ENCODE measurements at places on chromosomes 5 and 9.

DNA sequence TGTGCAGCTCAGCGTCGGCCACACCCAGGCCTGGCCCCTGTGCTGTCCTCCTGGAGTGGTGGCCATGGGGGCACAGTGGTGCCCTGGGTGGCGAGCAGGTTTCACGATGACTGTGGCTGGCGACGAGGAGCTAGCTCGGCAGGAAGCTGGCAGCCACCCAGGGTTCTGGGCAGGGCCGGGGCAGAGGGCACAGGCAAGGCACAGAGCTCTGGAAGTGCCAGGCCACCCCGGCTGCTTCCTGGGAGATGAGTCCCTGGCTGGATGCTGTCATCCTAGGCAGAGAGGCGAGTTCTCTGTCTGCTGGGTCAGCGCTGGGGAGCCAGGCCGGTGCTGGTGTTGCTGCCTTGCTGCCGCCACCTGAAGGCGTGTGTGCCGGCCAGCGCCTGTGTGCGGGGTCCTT lies 51.7 kb downstream of the RXRA start:
- DNase-seq: no peak

GRCh38 chr5:135488727-135489465 lies 36.7 kb upstream of the TIFAB start:
- no peak for DNase-seq

DNA sequence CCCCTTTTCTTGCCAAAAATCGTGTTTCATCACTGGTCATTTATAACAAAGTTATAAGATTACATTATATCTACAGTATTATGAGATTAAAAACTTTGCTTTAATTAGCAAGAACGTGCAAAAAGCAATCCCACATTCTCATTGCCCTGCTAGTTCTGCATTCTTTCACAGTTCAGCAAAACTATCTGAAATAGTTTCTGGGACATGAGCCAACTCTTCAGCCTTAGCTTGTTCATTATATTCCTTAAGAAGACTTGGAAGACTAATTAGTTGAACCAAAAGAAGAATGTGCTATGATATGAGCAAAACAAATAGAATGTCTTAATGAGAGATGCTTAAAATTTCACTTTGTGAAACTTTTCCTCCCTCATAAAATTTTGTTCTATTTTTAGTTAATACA lies 76.7 kb downstream of the ITGA1 start:
- no peak for DNase-seq

GRCh38 chr5:135724617-135725016 lies 109.8 kb upstream of the SLC25A48 start:
- no peak for DNase-seq

GRCh38 chr5:168947212-168947868 lies 353.6 kb downstream of the SLIT3 start:
- no peak for DNase-seq

DNA sequence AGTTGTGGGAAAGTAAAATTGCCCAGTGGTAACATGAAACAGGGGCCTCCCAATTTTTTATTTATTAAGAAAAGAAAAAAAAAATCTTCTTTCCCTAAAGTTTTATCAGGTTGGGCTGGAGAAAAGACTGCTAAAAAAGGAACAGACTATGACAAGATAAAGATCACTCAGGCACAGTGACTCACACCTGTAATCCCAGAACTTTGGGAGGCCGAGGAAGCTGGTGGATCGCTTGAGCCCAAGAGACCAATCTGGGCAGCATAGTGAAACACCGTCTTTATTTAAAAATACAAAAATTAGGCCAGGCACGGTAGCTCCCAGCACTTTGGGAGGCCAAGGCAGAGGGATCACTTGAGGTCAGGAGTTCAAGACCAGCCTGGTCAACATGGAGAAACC lies 312.5 kb downstream of the CETN3 start:
- DNase-seq: no peak

- no peak for DNase-seq
These were observed 49.6 kb upstream of the TEK start for GRCh38 chr9:27059412-27059811.

DNA sequence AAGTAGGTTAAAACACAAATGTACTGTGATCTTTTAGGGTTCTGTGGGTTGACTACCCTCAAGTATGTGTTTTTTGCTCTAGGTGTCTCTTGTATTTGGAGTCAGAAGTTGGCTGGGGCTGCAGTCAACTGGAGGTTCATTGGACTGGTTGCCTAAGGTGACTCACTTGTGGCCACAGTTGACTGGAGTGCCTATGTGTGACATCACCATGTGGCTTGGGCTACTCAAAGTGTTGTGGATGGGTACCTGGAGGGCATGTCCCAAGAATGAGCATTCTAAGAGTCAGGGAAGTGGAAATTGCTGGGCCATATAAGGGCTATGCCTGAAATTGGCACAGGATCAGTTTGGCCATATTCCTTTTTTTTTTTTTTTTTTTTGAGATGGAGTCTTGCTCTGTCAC lies 27.4 kb downstream of the SNX30 start:
- DNase-seq: no peak

DNA sequence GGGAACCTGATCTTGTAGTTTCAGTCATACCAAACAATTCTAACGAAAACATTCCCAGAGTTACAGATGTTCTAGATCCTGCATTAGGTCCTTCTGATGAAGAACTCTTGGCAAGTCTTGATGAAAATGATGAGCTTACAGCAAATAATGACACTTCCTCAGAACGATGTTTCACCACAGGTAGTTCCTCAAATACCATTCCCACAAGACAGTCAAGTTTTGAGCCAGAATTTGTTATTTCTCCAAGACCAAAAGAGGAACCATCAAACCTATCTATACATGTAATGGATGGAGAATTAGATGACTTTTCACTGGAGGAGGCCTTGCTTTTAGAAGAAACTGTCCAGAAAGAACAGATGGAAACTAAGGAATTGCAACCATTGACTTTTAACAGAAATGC lies 21.0 kb downstream of the RMI1 start:
- no peak for DNase-seq

GRCh38 chr9:110049699-110050450 lies 158.1 kb downstream of the C9orf152 start:
- peak; percentile 17 for DNase-seq

DNA sequence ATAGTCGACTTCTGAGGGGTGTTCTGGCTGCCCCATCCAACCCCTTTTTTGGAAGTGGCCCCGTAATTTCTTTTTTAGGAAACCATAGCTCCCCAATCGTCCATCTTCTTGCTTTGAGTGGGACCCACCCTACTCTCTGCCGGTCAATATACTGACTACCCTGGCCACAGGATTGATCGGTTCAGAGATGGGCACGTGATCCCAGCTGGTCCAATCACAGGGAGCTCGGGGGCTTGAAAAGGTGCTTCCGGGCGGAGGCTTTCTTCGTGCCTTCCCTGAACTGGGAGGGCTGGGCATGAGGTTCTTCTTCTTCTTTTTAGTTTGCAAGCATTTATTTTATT lies 78.7 kb upstream of the SH3PXD2B start:
- no peak for DNase-seq

GRCh38 chr5:89293810-89294209 lies 410.8 kb upstream of the MEF2C start:
- no peak for DNase-seq

All from stimulated activated naive CD4-positive, alpha-beta T cell treated with Interleukin-2 at 50 U/mL for 16 hours (primary cell).